ENCODE measurements at places on chromosomes 6 and 20.

DNA sequence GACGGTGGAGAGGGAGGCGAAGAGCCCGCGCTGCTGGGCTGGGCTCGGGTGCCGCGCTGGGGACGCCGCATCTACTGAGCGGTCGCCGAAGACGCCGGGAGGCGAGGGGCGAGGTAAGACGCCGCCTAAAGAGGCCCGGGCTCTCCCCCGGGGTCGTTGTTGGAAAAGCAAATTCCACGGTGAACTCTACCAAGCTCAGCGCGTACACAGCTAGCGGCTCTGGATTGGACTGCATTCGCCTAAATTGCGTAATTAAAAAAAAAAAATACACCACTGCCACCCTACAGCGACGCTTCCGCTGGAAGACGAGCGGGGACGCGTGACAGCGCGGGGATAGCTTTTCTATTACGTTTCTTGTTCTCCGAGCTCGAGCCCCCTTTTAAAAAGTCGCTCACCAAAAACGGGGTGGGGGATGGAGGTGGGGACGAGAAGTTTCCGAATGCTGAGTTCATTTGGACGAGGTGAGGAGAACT, 92.0 kb upstream of the PRDM1 start:
- DNase-seq, result no peak

DNA sequence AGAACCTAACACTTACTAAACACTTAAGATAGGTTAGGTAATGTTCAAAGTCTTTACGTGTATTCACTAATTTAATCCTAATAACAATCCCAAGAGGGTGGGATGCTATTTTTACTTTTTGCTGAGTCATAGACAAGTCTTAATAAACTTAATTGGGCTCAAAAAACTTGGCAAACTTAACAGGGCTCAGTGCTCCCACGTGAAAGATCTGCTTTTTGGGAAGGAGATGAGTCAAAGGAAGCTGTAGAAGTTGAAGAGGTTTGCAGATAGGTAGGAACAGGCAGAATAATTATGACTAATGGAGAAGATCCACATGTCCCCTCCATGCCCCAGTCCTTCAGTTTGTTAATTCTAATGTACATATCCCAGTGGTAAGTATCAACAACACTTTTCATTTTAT, 44.5 kb upstream of the STMND1 start:
- no peak for DNase-seq

DNA sequence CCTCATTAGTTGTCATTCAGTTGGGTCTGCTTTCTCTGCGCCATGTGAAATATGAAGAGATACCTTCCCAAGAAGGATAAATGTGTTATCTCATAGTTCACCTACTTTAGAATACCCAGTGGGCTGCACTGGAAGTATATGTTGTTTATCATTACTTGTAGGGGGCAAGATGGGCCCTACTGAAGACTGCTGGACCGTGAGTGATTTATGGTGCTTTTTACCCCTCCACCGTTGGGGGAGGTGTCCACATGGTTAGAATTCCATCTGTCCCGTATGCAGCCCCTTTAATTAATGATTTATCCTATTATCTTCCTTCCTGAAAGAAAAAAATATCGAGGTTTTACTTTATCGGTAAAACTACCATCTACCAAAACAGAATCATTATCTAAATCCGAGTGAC, 97.0 kb downstream of the TSHZ2 start:
- DNase-seq, result no peak

GRCh38 chr6:150333585-150333941, 35.2 kb upstream of the IYD start:
- DNase-seq, result no peak

- no peak for DNase-seq
These were observed 29.3 kb downstream of the RALGAPB start for GRCh38 chr20:38501858-38502436.

GRCh38 chr6:94956910-94957309, 620.4 kb upstream of the MANEA start:
- DNase-seq, result no peak

DNA sequence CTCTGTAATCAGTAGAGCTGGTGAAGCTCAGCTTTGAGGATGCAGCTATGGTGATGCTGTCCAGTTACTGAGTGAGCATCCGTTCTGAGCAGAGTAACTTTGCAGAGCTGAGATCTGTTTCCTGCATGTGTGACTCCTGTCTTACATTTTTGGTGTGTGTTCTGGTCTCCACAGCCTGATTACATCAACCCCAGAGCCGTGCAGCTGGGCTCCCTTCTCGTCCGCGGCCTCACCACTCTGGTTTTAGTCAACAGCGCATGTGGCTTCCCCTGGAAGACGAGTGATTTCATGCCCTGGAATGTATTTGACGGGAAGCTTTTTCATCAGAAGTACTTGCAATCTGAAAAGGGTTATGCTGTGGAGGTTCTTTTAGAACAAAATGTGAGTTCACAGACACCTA, 81.6 kb downstream of the FAM120B start:
- DNase-seq, result no peak

GRCh38 chr6:89887452-89888137, 6.7 kb upstream of the GJA10 start:
- DNase-seq, result no peak

Data from progenitor cell of endocrine pancreas (in vitro differentiated cells).